C1 segment of cervical spinal cord (tissue), 14 donors: ENCODE measurements at places on chromosomes 3 and 15.

GRCh38 chr3:4643904-4644547 lies 150.9 kb downstream of the ITPR1 start:
- no peak for DNase-seq

GRCh38 chr3:12964711-12965612 lies 108.3 kb downstream of the IQSEC1 start:
- no peak for DNase-seq

- DNase-seq: no peak
Observed at GRCh38 chr3:11379824-11380701, 107.9 kb downstream of the ATG7 start.

- DNase-seq: no peak
Observed at GRCh38 chr3:160886421-160886820, 130.4 kb downstream of the PPM1L start.

DNA sequence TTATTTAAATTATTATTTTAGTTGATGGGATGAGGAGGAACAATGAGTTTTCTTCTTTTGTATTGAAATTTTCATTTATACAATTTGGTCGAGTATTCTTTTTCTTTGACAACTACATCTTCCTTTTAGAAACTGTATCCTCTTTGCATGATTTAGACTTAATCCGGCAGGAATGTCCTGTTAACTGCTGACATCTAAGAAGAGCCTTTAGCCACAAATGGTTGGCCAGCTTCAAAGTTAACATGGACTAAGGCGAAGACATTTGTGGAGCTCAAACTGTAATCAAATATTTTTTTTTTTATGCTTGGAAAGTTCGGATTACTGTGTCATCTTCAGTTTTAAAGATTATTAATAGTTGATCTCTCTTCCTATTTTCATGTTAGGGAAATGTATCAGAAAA lies 43.2 kb downstream of the RIOX2 start:
- DNase-seq: no peak

DNA sequence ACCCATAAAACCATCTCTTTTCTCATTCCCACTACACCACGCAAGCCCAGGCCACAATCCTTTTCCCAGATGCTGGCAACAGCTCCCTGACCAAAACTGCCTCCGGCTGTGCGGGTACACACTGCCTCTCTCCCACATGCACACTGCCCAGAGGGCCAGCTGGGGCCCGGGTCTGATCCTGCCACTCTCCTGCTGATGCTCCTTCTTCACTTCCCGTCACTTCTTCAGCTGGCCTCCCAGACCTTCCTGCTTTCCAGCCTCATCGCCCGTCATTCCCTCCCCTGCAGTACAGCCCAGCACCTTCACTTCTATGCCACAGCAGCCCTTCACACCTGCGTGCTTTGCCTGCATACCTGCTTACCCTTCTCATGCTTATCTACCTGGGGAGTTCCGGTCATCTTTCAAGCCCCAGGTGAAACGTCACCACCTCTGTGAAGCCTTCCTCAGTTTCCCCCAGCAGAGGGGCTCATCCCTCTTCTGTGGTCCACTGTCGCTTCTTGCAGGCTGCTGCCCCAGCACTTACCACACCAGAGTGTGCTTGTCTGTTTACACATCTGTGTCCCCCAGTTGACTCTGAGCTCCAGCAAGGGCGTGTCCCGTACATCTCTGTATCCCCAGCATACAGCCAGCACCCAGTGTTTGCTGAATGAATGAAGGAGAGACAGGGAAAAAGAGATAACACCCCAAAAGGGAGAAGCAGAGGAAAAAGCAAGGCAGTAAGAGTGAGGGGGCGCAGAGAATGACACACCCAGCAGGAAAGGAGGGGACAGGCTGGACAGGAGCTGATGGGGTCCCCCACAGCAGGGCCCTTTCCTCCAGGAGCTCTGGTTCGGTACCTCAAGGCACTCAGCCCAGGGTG lies 22.2 kb downstream of the GRAMD2A start:
- DNase-seq: no peak

DNA sequence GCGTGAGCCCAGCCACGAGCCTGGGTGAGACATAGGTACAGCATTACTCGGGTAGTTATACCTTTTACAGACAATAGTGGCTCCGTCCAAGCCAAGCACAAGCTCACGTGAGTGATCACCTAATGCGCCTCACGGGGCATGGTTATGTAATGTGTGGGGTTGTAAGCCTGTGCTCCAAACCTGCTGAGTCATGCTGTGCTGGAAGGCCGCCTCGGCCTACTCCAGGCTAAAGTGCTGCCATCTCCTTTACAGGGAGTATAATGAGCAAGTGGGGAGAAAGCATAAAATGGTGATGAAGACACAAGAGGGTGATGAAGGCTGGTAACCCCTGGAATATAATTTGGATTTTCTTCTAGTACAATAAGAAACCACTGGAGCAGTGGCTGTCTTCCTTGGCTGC lies 175.8 kb upstream of the STT3B start:
- DNase-seq: no peak

DNA sequence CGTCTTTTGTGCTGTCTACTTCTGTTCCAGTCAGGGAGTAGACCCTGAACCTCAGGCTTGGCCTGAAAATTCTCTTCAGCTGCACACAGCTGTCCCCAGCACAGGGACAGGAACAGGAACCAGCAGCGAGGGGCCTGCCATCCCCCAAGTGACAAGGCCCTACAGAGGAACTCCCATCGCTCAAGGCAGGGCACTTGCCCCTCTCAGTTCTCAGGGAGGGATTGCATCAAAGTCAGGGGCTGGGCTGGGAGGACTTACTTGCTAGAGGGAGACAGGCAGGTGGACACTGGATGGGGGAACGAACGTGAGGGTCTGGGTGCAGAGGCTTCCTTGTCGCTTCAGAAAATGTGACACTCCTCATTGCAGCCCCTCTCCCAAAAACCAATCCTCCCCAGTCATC lies 163.6 kb downstream of the CHSY1 start:
- no peak for DNase-seq

DNA sequence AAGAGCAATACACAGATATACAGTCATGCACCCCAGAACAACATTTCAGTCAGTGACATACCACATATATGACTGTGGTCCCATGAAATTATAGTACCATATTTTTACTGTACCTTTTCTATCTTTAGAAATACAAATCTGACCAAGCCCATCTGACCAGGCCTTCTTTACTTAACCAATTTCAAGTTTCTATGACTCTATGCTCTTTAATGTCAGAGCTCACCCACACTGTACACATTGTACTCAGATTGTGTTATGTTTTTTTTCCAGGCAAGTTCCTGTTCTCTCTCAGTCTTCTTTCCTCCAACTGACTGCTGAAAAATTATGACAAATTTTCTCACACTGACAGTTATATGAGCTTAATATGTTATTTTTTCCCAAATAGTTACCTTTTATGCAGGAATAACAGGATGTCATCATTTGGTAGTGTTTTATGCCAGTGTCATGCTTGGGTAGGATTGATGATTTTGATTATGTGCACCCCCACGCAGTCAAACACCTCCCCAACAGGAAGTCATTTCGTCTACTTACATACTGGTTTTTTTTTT lies 8.0 kb upstream of the CBLB start:
- DNase-seq: no peak

- DNase-seq: no peak
Observed at GRCh38 chr3:124256599-124256998, 264.7 kb upstream of the ROPN1 start.

GRCh38 chr3:140433431-140433830 lies 244.4 kb upstream of the TRIM42 start:
- DNase-seq: no peak

DNA sequence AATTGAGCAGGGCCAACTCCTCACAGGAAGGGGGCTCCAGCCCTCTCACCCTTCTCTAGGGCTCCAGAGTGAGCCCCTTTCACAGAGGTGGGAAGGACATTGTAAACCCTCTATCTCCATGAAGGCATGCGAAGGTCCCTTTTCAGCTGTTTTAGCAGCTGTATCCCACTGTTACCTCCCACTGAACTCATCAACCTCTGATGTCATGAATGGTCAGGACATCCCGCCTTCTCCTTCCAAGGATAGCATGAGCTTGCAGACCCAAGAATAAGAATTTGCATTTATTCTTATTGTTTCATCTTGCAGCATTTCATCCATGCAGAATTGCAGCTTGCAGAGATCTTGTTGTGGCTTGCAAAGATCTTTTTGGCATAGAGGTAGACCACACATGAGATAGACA lies 24.3 kb upstream of the FGD5 start:
- no peak for DNase-seq

- no peak for DNase-seq
Observed at GRCh38 chr3:134054881-134055280, 25.2 kb upstream of the SLCO2A1 start.

DNA sequence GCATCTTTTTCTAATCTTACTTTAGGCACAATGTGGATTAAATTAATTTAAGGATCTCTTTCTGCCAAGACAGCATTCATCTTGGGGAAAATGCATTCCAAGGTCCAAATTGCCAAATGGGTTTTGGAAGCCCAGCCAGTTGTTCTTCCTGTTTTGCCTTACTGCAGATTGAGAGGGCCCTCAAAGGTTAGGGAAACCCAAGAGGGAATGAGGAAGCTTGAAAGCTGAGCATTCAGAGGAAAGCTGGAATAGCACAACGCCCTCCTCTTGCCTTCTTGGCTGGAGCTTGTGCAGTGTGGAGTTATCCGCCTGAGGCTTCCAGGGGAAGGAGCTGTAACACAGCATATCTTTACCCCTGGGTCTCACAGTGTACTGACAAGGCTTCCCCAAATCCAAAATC lies 18.2 kb upstream of the SACM1L start:
- DNase-seq: no peak

DNA sequence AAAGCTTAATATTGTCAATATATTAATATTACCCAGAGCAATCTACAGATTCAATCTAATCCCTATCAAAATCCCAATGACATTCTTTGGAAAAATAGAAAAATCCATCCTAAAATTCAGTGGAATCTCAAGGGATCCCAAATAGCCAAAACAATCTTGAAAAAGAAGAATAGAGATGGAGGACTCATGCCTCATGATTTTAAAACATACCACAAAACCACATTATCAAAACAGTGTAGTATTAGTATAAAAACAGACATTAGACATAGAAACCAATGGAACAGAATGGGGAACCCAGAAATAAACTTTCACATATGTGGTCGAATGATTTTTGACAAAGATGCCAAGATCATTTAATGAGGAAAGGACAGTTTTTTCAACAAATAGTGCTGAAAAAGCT lies 14.6 kb downstream of the NEK4 start:
- DNase-seq: no peak

DNA sequence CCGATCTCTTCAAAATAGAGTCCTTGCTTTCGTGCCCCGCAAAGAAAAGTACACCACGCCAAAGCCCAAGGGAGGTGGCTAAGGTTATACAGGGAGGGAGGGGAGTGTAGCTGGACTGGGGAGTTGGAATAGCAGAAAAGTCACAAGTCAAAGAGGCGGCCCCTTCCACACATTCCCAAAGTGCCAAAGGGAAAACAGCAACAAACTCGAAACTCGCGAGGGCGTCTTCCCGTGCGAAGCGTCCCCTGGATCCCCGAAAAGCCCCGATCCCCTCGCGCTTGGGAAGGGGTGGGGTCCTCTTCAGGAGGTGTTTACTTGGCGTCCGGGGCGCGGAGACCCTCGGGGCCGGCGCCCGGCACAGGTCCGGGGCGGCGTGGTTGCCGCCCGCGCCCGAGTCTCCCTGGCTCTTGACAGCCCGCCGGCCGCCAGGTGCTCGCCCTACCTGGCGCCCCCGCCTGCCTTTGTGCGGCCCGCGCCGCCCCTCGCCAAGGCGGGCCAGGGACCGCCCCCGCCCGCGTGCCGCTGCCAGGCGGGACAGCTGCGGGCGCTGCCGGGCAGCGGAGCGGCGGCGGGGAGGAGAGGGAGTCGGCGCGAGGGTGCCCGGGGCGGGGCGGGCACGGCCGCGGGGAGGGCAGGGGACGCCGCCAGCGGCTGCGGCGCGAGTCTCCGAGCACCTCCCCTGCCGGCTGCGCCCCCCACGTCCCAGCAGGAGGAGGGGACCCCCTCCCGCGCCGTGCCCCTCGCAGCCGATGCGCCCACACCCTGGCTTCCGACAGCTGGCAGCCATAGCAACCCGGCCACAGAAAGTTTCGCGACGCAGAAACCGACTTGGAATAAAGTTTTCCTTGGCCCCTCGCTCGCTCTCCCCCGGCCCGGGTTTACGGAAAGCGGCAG lies 966 bp downstream of the MYO1E start:
- DNase-seq: no peak

DNA sequence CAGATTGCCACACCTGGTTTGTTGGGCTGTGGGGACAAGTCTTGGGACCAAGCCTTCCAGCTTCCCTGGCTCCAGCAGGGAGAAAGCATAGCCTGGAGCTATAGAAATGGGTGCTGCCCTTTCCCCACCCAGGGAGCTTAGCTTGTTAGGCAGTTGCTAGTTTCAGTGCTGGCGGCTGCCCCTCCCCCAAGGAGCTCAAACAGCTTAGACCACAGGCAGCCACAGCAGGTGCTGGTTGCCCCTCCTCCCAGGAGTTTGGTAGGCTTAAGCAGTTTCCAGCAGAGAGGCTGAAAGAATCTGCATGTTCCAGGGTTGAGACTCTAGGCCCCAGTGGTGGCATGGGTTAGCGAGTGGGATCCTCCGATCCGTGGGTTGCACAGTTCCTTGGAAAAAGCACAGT lies 889.7 kb downstream of the IGSF11 start:
- no peak for DNase-seq

DNA sequence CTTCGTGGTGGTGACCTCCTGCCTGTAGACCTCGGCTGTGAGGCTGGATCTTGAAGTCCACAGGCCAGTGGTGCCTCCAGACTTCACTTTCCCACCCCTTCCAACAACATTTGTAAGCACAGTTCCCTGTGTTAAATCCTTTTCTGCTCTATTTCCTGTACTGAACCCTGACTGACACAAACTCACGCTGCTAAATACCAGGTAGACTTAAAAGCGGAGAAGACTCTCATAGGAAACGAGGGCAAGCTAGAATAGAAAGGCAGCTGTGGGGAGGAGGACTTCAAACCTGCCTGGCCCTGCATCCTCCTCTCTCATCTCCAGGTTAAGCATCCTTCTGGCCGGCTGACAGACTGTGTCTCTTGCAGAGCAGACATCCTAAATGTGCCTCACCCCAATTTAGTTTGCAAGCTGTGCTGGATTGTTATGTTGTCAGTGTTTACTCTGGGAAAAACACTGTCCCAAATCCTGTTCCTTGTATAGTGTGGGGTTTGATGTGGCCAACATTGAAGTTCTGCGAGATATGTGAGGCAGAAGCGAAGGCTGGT lies 58.5 kb upstream of the LARS2 start:
- DNase-seq: no peak

DNA sequence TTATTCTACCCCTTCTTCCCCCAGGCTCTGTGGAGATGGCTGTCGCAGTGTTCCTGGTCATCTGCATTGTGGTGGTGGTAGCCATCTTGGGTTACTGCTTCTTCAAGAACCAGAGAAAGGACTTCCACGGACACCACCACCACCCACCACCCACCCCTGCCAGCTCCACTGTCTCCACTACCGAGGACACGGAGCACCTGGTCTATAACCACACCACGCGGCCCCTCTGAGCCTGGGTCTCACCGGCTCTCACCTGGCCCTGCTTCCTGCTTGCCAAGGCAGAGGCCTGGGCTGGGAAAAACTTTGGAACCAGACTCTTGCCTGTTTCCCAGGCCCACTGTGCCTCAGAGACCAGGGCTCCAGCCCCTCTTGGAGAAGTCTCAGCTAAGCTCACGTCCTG lies 12.9 kb downstream of the SPINT1 start:
- DNase-seq: no peak
